ENCODE measurements at places on chromosomes 12 and 14.

GRCh38 chr12:107530701-107531100 lies 154.9 kb upstream of the PWP1 start:
- no peak for DNase-seq

DNA sequence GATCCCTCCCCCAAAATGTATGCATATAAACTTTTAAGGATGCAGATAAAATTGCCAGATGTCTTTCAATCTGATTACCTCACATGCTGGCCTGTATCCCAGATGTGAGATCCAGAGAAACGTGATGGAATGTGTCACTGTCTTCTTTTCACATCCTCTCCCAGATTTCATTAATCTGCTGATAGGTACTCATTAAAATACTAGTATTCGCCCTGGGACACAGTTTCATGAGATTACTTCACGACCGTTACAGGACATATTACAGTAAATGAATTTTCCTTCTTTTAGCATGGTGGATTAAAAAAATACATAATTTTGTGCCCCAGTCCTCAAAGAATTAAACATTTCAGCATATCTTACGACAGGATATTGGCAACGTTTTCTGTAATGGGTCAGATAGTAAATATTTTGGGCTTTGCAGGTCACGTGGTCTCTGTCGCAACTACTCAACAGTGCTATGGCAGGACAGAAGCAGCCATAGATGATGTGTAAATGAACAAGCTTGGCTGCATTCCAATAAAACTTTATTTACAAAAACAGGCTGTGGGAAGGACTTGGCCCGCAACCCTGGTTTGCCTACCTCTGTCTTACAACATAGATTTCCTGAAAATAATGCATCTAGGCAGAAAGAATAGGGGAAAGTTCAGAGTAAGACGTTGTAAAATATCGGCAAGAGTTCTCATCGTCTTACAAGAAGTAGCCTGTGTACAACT lies 156.0 kb upstream of the DIO3 start:
- DNase-seq = no peak

- DNase-seq = no peak
Measured at GRCh38 chr12:65511134-65511834, 232.8 kb downstream of the MSRB3 start.

DNA sequence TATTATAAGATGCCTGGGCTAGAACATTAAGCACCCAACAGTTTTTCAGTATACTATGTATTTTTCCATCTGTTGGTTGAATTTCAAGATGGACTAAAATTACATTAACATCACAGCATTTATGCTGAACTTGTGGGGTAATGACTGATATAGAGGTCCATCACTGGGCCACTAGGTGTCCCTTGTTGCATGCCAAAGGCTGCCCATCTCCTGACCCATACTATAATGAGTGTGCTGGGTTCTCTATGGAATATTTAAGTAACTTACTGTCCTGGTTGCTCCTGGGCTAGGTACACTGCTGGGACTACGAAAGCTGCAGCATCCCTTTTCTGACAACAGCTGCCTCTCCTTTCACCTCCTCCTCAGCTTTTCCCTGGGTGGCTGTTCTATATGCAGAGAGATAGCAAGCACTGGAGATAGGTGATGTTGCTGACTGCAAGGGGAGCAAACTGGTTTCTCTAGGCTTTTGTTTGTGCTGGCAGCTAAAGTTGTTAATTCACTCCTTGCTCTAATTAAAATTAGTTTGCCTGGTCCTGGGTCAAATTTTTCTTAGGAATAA lies 138.6 kb upstream of the TRHDE start:
- DNase-seq = no peak

GRCh38 chr12:106300761-106301160 lies 1.8 kb upstream of the TCP11L2 start:
- DNase-seq = no peak

GRCh38 chr14:49767571-49768300 lies at the start of gene KLHDC2:
TSS of gene KLHDC2 (plus strand) at chr14:49768153. CDS start at chr14:49768469, 316 bp downstream.
- DNase-seq = peak; percentile 91
